ENCODE measurements at places on chromosomes 7 and 10.

- DNase-seq, result no peak
Measured at GRCh38 chr10:18157881-18158280, 17.7 kb downstream of the CACNB2 start.

- DNase-seq, result no peak
Measured at GRCh38 chr10:103812432-103812831, 42.9 kb downstream of the SH3PXD2A start.

DNA sequence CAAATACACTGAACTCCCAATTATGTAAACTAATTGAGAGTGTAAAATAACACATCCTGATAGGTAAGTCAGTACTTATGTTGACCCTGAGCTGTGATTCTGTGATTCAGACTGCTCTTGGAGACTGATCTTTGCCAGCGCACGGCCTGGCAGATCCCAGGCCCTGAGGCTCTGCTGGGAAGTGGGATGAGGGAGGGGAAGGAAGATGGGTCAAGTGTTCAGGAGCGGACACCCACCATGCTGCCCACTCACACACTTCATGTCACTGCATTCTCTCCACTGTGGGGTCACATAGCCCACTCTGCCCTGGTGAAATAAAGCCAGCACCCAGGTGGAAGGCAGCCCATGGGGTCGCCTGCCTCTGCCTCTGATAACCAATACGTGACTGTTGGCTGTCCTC, 226.2 kb downstream of the TNS3 start:
- DNase-seq, result no peak

DNA sequence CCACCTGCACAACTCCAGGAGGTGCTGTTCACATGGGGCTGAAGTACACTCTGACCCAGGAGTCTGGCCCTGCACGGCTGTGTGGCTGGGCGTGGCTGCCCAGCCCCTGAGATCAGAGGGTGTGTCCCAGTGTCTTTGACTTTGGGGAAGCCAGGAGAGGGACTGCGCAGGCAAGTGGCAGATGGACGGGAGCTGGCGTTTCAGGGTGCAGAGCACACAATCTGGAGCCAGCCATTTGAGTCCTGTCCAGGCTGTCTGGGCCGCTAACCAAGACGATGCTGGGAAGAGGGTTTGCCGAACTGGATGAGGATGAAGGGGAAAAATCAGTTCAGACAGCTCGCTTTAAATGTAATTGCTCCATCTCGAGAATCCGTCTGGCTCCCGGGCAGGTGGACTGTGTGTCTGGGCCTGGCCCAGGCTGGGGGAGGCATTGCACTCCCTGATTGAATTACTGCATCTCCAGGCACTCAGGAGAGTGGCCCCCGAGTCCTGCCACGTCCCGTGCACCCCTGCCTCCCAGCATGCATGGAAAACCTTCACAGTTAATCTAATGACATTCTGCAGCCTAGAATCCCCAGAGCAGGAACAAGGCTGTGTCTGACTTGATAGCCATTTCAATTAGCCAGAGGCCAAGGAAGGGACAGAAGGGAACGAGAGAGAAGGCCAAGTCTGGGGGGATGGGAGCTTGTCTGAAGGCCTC, 120.8 kb upstream of the NANOS1 start:
- DNase-seq, result no peak

DNA sequence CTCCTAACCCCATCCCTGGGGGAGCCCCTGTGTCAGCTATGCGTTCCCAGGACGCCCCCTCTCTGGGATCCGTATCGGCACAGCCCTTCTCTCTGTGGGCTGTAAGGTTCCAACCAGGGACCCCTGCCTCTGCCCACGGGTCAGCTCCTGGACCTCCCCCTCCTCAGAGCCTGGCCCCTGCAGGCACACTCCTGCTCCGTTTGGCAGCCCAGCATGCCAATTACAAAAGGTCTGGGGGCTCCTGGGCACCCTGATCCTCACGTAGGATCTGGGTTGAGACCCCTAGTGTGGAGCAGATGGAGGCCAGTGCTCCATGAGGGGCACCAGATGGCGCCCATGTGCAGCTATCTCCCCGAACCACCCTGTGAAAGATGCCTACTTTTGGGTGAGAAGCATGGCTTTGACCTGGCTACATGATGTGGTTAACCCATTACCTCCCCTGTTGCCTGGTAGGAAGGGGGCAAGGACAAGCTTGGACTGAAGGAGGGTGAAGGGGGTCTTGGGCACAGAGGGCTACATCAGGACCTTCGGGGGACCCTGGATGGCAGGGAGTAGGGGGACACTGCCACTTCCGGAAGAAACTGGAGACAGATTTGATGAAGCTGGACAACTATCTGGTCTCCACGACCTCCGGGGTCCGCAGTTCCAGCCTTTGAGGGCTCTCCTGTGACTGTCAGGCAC, 9.0 kb downstream of the TACR2 start:
- DNase-seq, result no peak

DNA sequence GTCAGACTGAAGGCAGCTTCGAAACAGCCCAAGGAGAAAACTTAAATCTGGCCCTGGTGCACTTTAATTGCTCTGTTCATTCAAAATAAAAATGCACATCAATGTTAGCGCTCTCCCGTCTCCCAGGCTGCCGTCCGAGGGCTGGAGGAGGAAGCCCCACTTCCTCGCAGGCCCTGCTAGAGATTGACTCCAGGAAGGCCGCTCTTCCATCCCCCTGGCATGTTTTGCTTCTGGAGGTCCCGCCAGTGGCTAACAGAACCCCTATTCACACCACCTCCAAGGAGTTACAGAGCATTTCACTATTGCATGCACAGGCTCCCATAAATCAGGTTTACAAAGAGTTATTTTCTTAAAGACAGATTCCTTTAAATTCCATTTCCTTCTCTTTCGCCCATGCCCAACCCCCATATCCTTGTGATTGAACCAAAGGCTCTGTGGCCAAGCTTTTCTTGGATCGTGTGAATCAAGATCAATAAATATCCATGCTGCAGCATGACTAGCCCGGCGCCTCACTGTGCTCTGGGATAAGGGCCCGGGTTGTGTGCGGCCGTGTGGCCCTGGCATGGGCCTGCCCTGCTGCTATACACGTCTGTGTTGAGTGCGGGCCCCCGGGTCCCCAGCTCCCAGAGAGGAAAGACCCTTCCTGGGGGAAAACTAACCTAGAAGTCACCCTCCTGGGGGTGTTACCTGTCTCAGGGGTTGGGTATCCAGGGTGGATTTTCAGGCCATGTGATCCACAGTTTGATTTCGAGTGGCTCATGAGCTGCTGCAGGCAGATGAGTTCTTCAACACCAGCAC, 118.7 kb upstream of the GDF10 start:
- no peak for DNase-seq
